Fibroblast of skin of right biceps (primary cell): ENCODE measurements at places on chromosomes 6 and 20.

DNA sequence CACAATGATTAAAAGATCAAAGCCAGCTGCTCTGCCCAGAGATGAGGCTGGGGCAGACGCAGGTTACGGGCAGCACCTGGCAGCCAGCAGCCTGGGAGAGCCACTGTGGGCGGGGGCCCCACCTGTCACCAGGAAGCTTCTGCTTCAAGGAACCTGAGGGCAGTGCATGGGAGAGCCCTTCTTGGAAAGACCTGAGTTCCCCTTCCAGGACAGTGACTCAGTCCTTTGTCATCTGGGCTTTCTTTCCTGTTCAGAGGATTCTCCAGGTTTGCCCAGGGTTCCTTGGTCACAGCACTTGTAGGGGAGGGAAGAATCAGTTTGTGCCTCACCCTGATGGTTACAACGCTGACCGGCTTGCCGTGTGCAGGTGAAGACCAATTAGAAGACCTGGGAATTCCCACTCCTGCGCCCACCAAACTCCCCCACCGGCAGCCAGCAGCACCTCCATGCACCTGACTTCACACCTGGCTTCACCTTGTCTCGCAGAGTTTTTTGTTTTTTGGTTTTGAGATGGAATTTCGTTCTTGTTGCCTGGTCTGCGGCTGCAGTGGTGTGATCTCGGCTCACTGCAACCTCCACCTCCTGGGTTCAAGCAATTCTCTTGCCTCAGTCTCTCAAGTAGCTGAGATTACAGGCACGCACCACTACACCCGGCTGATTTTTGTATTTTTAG lies 2.0 kb downstream of the ZBP1 start:
- no peak for DNase-seq

DNA sequence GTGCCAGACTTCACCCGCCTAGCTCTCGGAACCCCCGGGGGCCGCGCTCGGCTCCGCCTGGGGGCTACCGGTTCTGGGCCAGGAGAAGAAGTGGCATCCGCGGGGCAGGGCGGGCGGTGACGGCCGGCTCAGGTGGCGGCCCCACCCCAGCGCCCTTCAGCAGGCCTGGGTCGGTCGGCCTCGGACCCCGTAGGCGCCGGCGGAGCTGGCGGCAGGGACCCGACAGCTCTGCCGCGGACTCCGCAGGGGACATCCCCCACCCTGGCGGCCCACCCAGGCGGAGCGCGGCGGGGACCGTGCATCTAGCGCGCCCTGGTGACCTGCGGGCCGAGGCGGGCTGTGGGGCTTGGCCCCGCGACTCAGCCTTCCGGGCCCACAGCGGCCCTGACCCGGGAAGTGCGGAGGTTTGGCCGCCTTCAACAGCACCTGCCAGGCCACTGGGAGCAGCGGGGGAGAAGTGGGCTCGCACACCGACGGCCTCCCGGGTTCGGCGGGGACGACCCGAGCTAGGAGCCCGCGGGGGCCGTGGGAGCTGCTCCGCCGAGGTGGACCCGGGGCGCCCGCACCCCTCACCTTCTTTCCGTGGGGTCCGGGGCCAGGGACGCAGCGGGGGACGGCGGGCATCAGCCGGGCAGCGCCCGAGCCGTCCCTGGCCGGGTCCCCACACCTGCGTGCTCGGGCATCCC lies 87.1 kb downstream of the TMEM242 start:
- DNase-seq: no peak

DNA sequence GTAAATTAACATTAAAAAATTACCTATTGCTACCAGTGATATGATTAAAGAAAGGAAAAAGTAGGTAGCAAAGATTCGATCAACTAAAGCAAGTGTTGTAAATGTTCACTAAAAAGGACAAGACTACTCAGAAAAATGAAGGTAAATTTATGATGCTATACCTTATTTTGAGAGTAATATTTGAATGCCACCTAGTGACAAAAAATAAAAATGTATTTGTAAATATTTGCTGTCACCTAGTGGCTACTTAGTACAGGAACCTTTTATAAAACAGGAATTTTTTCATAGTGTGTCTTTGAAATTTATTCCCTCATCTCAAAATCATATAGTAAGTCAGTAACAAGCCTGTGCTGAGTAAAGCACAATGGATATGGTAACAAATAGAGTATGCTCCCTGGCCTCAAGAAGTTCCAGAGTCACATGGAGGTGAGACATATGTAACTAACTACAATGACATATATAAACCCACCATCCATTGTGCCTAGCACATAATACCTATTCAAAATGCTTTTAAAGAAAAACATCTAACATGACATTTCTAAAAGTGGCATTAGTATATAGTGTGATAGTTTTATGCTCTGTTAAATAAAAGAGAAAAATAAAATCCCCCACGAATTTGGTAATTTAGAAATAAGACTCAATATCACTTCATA lies 193.1 kb upstream of the SIM1 start:
- DNase-seq: peak; percentile 42

GRCh38 chr6:134035823-134036296 lies 16.6 kb downstream of the SLC2A12 start:
- peak; percentile 18 for DNase-seq

DNA sequence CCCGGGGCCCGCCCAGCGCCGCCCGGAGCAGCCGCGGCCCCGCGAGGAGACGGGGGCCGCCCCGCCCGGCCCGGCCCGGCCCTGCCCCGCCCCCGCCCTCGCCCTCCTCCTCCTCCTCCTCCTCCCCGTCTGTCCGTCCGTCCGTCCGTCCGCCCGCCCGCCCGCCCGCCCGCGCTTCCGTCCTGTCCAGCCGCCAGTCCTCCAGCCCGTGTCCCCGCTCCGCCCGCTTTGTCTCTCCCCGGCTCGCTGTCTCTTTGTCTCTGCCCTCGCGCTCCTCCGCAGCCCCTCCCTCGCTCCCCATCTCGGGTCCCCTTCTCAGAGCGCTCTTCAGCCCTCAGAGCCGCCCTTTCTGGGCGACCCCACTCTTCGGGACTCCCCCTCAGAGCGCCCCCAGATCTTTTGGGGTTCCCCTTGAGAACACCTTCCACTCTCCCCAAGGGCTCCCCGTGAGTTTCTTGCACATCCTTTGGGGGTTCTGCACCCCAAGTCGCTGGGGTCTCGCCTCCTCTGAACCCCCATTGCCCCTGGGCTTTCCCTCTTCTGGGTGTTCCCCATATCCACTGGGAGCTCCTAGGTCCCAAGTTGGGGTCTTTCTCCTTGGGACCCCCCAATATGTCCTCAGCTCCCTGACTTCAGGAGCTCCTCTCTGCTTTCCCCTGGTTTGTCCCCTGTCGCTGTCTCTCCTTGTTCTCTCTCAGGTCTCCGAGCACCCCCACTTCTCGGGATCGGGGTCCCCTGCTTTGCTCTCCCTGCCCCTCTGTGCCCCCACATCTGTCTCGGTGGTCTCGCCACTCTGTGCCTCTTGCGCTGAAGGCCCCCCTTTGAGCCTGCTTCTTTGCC lies 79.5 kb upstream of the MYL9 start:
- DNase-seq: peak; percentile 54
